ENCODE measurements at places on chromosomes 5 and 9.

DNA sequence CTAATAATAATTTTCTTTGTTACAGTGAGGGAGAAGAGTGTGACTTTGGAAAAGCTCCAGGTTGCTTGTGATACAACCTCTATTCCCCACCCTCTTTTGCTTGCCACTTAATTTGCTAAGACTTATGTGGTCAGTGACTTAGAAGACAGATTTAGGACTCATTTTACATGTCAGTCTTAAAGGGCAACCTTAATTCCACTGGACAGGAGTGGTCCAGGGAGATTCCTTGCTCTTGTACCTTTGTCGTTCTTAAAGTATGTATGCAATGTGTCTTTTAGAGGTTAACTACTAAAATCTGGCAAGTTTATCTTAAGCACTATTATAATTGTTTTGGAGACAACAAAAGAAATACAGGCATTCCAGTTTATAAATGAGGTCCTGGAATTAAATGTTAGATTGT lies 20.0 kb downstream of the SLC30A5 start:
- DNase-seq: no peak

DNA sequence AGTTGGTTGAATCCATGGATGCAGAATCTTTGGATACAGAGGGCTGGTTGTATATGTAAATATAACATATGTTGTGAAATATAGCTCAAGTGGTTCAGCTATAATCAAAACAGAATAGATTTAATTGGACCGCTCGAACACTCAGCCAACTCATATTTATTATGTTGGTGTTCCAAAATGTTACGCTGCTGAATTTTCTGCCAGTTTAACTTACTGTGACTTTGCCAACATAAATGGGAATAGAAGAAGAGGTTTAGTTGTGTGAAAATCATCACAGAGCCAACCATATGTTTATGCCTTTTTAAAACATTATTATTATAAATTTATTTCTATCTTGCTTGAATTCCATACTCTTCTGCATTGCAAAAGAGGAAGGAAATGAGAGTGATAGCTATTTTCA lies 178.2 kb upstream of the FBXL7 start:
- no peak for DNase-seq

DNA sequence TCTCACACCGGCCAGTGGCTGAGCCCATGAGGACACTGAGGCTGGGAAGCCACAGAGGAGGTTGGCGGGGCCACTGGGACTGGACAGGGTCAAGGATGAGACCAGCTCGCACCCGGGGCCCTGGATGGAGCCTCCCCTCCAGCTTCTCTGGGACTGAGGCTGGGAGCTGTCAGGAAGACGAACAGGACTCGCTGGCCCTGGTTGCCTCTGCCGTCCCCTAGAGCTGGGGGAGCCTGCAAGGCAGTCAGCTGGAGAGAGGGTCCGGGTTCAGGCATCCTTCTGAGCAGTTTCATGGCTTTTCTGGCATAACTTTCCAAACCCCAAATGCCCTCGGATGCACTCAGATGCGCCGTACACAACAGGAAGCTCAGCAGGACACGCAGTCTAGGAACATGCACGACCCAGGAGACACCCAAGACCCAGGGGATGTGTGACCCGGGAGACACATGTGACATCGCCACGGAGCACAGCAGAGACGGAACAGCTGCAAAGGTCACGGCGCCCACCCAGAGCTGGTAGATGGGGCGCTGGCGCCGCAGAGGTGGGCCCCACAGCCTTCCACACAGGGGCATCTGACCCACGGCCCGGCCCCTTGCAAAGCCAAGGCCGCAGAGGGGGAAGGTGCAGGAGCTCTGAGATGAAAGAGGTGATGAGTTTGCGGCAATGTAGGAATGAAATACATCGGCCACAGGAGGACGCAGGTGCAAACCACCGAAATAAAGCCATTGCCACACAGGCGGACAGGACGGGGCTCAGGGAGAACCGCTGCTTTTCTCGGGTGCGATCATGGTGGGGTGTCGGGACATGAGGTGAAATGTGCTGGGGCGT lies 17.1 kb downstream of the TPPP start:
- DNase-seq: no peak

- DNase-seq: no peak
These were observed 47.8 kb downstream of the S1PR3 start for GRCh38 chr9:89039104-89039465.

- DNase-seq: no peak
These were observed 75.7 kb upstream of the TGFBR1 start for GRCh38 chr9:99029083-99029645.

Data from CD4-positive, alpha-beta T cell (primary cell).